Activated CD4-positive, CD25-positive, alpha-beta regulatory T cell treated with anti-CD3 and anti-CD28 coated beads, Interleukin-2, amount 50 U/mL, for 72 hours (primary cell): ENCODE measurements at places on chromosomes 4 and X.

DNA sequence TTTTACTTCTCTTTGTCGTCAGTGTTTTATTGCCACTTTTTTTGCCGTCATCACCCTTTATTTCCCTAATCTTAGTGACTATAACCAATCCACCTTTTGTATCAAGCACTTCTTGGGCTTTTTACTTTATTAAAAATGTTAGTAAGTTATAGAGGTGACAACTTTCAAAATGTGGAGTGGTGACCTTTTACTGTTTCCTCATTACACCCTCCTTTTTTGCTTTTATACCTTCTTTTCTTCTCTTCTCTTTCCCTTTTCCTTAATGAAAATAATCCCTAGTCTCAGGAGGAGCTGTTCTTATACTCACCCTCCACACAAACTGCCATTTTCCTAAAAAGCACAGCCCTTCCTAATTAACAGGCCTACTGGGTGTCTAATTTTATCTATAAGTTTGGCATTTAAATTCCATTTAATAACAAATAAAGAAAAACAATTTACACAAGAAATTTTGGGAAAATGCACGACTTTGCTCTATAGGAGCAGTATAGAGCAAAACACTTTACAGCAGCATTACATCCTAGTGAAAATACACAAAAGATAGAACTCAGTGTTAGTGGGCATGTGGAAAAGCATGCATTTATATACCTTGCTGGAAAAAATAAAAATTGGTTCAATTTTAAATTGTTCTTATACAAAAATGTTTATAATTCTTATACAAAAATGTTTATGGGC is 27.3 kb downstream of the BBS12 start:
- no peak for DNase-seq

DNA sequence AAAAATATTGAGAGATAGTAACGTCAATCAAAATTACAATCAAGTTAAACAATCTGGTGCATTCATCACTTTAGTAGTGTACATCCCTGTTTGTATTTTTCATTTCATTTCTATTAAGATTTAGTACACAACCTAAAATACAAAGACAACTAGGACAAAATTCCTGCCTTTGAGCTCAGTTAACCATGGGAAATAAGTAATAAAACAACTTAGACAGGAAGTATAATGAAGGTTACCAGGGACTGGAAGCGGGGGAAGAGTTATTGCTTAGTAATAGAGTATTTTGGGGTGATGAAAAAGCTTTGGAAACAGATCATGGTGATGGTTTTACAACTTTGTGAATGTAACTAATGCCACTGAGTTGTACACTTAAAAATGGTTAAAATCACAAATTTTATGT is 25.6 kb upstream of the ATXN3L start:
- DNase-seq: no peak

GRCh38 chr4:2881431-2881830 is 37.8 kb downstream of the ADD1 start:
- DNase-seq: no peak

- DNase-seq: no peak
Measured at GRCh38 chrX:120653000-120653399, 23.1 kb upstream of the C1GALT1C1 start.

GRCh38 chr4:182179105-182179504 is 64.1 kb upstream of the TENM3 start:
- DNase-seq: no peak

DNA sequence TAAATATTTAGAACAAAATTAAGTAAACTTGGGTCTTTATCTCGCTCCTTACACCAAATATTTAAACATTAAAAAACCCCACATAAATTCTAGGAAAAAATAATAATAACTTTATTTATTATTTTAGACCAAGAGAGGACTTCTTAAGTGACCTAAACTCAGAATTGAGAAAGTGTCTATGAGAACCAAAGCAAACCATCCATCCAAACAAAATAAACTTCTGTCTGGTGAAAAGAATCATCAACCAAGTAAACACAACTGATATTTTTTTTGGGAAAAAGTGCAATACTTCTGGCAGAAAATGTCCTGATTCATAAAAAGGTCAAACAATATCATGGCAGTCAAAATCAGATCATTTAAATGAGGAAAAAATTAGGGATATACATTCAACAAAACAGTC is 533.0 kb downstream of the SPRY1 start:
- no peak for DNase-seq

GRCh38 chr4:170868170-170868569 is 778.4 kb upstream of the AADAT start:
- no peak for DNase-seq

GRCh38 chr4:118843237-118843636 is 7.3 kb upstream of the SEC24D start:
- DNase-seq: no peak

DNA sequence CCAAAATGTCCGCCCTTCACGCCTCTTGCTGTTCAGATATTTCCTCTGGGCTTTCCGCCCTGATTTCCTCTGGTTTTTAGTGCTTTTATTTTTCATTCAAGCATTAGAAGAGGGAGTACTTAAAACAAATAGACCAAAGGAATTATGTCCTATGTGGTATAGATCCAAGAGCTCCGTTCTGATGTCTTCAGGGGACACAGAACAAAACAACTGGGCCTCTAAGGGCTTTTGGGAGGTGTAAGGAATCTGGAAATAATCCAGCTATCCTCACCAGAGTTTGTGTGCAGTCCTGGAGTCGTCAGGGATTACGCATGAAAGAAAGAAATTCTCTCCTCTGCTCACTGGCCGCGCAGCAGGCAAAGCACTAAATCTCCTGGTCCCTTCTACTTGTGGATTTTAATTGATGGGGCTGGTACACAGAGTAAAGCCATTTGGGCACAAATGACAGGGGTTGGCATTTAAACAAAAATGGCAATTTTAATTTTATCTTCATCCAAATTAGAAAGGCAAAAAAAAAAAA is 999.2 kb downstream of the ADGRL3 start:
- DNase-seq: no peak

GRCh38 chr4:98612318-98613250 is 45.8 kb downstream of the TSPAN5 start:
- DNase-seq: no peak

- DNase-seq: no peak
Measured at GRCh38 chr4:7838136-7838782, 101.4 kb downstream of the AFAP1 start.

DNA sequence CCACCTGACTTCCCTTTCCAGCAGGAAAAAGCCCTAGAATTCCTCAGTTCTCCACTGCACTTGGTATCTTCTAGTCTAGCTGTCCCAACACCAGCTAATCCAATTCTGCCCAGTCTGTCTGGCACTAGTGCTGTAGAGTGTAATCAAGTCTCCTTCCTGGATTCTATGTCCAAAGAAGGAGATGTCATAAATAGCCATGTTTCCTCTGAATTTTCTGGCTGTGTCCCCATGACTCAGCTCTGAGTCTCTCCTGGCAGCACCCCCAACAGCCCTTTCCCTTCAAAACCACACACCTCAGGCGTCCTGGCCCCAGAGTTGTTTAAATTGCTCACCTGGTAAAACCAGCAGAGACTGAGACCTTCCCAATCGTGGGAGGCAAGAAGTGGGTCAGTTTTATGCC is 197.2 kb downstream of the GRXCR1 start:
- no peak for DNase-seq

GRCh38 chr4:147482281-147482680 is 1.4 kb downstream of the EDNRA start:
- no peak for DNase-seq

DNA sequence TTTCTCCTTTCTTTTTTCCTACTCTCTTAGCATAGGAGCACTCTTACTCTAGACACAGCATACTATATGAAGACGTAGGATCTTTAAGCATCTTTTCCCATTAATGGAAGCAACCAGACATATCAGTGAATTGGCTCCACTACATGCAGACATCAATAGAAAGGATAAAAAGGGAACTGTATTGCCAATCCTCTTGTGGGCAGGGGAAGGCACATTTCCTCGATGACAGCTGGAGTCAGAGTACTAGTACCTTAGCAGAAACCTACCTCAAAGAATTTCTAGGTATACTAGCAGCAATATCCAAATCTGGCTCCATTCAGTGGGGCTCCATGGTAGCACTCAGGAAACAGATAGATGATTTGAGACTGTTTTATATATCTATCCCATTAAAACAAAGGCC is 20.1 kb downstream of the CYBB start:
- DNase-seq: no peak

GRCh38 chr4:4675051-4675581 is 133.3 kb upstream of the STX18 start:
- DNase-seq: no peak

DNA sequence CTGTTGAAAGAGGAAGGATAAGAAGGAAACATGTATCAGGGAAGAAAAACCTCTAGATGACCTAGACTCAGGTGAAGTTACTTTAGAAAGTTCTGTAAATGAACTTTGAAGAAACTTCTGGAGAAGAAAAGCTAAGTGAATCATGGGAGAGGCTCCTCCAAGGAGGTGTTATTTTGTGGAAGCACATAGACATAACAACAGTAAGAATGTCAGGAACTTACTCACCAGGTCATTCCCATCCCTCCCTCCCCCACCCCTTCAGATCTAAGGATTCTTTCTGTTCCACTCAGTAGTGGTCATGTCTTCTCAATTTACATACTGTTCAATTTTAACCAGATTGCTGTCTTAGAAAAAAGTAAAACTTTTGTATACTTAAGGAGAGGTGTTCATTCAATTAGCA is 310.5 kb upstream of the DDX53 start:
- DNase-seq: no peak

DNA sequence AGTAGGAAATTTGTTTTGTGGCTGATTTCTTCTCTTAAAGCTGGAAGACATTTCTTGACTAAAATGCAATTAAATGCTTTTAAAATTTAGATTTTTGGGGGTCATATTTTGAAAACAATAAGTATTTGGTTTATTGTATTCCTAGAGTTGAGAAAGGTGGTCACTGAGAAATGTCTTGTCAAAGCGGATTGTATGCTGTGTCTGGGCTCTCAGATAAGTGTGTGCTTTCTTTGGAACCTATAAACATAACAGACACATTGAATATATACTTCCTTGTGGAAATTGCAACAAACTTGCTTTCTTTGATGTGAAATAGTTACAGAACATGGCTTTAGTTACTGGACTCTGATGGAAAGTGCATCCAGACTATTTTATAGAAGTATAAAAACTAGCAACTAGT is 75.4 kb downstream of the AFF1 start:
- DNase-seq: no peak

GRCh38 chr4:117357437-117357836 is 272.1 kb upstream of the TRAM1L1 start:
- DNase-seq: no peak

GRCh38 chr4:112766422-112766821 is 129.5 kb downstream of the LARP7 start:
- DNase-seq: no peak

- DNase-seq: no peak
Measured at GRCh38 chr4:159290321-159291030, 187.6 kb downstream of the RAPGEF2 start.

DNA sequence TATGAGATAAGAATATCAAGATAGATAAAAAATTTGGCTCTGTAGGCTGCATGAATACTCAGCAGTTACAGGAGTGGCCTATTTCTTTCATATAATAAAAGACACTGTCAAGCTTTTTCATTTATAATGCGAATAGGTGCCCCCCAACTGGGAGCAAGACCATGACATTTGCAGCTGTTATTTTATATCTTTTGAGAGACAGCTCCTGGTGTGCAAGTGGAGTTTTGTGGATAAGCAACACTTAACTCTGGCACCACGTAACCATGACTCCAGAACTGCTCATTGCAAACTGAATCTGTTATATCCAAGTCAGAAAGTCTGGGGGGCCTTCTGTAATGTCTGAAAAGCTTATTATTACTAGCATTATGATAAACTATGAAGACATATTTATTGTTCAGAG is 1372.4 kb downstream of the C4orf33 start:
- no peak for DNase-seq
